ENCODE measurements at places on chromosomes 11 and 22. TPM values are rescaled to one million over a fixed set of nuclear protein-coding genes. Genes with fewer than 3 reads are reported as not detected.
A peak's percentile ranks its signal among the peaks of the same experiment; 100 is the strongest.

DNA sequence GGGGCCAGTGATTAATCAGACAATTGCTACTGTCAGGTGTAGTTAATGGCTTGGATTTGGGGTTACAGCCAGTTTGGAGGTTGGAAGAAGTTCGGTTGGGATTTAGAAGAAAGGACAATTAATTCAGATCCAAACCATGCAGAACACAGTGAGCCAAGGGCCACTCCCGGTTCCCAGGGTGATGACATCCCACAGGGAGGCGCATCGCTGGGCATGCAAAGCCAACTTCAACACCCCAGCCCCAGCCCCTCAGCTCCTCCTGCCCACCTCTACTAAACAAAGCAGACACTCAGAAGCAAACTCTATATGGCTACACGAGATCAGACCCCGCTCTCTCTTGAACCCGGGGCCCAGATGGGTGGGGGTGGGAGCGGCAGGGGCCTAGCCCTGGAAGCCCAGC lies 10.2 kb downstream of the MB start:
- no peak for DNase-seq

- no peak for DNase-seq
These were observed 48.4 kb upstream of the HEPHL1 start for GRCh38 chr11:93972790-93973189.

DNA sequence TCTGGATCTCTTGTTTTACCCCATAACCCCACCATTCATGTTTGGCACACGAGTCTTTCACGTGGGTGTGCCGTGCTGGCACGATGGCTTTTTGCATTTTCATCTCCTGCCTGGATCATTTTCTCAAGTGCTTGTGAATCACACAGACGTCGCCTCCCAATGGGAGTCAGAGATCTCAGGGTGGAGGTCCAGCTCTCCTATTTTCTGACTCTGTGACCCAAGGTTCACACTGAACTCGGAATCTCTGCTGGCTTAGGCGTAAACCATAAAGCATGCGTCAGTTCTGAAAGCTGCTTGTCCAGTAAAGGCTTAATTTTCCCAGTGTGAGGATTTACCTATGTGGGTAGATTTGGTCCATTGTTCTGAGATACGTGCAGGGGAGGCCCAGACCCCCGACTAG lies 16.0 kb upstream of the C22orf42 start:
- no peak for DNase-seq

GRCh38 chr11:293271-293851 lies 4.4 kb downstream of the PGGHG start:
- DNase-seq, result peak; percentile 8

DNA sequence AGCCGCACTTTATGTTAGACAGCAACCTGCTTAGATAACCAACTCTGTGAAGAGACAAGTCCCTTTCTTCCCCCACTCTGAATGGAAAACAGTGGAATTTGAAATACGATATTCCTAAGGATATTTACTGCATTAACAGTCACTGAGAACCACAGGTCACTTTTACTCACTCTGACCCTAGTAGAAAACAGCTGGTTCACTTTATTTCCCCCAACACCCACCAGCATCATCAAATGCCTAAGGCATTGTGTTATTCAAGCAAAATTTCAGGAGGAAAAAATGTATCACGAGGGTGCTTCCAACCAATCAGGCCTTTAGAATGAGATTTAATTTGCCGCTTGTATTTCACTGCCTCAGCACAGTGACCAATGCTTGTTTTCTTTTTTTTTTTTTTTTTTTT lies 1134.1 kb upstream of the CCDC90B start:
- no peak for DNase-seq

- DNase-seq, result peak; percentile 81
These were observed 10.1 kb downstream of the CHST1 start for GRCh38 chr11:45655347-45655756.

DNA sequence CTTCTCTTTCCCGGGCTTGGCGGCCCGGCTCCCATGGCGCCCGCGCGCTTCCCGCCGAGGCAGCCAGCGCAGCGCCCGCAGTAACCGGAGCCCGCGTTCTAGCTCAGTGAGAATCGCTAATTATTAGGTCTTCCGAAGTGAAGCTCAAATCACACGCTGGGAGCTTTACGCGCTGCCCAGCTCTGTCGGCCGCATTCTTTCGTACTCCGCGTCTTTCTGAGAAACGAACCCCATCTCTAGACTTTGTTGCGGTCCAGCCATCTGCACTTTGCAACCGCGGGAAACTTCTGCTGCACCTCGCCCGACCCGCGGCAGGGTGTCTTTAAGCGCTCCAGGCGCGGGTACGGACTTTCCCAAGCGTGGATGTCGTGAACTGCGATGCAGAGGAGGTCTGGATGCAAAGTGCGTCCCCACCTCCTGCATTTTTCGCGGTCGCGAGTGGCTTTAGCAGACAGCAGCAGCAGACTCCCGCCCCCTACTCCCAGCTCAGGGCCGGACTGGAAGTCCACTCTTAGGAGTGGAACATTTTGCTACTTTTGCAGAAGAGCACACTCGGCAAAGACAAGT lies 6.0 kb upstream of the PAX6 start:
- DNase-seq, result no peak

- DNase-seq, result no peak
These were observed 58.9 kb upstream of the EMID1 start for GRCh38 chr22:29146771-29147170.

- no peak for DNase-seq
These were observed 28.8 kb upstream of the ETS1 start for GRCh38 chr11:128616161-128616560.

DNA sequence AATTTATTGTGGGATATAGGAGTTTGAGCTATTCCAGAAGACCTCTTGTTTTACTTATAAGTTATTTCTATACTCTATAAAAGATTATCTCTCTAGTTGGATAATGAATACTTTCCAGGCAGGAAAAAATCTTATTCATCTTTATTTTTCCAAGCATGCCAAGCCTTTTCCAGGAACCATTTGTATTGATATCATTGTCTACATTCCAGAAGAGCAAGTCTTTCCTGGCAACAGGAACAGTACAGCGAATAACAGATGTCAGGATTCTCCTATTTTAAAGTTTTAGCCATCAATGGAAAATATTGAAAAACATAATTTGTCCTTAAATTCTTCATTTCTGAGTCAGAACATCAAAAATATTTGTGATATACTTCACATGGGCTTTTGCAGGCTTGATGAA lies 5.2 kb upstream of the NXPE1 start:
- DNase-seq, result no peak

DNA sequence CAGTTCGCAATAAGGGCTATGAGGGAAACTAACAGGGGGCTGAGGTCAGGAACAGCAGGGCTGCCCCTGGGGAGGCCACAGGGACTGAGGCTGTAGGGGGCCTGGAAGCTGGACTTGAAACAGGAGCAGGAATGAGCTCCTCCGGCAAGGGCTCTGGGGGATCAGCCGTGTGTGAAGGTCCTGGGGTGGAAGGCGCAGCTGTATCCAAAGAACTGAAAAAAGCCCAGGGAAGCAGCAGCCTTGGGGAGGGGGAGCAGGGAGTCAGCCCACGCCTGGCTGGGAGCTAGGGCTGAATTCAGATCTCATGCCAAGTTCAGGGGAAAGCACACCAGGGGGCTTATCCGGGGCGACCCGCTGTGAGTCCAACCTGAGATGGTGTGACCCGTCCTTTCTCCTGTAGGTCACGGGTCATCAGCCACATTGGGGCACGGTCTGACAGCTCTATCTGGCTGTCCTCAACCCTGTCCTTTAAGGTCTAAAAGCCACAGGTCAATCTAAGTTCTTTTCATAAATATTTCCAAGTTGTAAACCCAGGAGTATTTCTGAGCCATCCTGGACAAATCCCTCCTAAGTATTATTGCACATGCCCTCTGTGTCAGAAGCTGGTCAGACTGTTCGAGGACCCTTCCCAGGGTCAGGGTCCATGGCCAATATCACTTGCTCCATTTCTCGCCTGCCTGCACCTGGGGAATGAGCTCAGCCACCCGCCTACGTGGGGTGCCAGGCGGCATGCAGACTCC lies 18.0 kb downstream of the TP53AIP1 start:
- no peak for DNase-seq

GRCh38 chr11:65779669-65779918 lies 1.2 kb downstream of the AP5B1 start:
- DNase-seq, result no peak

DNA sequence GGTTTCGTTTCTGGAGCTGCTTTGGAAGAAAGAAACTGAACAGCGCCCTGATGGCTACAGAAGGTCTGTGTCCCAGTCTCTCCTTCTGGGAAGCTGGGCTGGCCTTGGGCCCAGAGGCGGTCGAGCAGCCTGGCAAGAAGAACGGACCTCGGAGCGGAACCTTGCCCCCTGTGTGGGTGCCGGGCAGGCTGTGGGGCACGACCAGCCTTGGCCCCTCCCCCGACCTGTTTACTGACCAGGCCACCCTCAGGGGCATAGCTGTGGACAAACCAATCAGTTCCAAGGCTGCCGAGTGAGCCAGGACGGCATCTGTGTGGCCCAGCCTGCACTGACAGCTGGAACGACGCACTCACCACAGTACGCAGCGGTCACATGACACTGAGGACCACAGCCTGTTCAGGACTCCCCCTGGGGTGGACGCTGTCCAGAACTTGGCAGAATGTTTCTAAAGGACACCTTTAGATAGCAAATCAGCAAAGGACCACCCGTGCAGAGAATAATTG lies 7.2 kb downstream of the PIM3 start:
- DNase-seq, result peak; percentile 61

DNA sequence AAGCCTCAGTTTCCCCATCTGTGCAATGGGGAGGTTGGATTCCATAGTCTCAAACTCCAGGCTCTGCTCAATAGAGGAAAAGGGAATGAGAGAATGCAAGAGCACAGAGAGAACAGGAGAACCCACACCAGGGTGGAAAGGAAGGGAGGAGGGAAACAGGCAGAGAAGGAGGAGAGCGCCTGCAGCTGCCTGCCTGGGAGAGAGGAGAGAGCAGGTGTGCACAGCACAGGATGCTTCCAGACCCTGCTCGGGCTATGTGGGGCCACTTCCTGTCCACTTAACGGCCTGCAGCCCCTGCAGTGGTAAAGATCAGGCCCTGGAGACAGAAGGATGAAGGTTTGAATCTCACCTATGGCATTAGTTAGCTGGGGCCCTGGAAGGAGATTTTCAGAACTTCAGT lies 12.3 kb downstream of the LRRC32 start:
- DNase-seq, result no peak

DNA sequence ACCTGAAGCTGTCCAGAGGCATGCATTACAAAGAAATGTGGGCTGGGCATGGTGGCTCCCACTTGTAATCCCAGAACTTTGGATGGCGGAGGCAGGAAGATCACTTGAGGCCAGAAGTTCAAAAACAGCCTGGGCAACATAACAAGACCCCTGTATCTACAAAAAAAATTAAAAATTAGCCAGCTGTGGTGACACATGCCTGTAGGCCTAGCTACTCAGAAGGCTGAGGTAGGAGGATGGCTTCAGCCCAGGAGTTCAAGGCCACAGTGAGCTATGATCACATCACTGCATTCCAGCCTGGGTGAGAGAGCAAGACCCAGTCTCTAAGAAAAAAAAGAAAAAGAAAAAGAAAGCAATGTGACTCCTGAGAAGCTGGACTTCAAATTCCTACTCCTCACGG lies 138.5 kb upstream of the HSD17B12 start:
- DNase-seq, result no peak

GRCh38 chr11:32326522-32326921 lies 108.8 kb downstream of the WT1 start:
- DNase-seq, result no peak

GRCh38 chr11:120808616-120809050 lies 215.3 kb upstream of the TBCEL start:
- no peak for DNase-seq

- no peak for DNase-seq
These were observed 8.7 kb downstream of the SPTBN2 start for GRCh38 chr11:66720223-66720898.

- DNase-seq, result no peak
These were observed 91.6 kb downstream of the SCN3B start for GRCh38 chr11:123562829-123563228.

GRCh38 chr22:30308093-30308492 lies 18.6 kb downstream of the TBC1D10A start:
- no peak for DNase-seq

- DNase-seq, result no peak
These were observed 21.4 kb downstream of the UQCR10 start for GRCh38 chr22:29788339-29789279.

GRCh38 chr11:124746621-124747243 lies 5.3 kb downstream of the VSIG2 start:
- DNase-seq, result peak; percentile 79

DNA sequence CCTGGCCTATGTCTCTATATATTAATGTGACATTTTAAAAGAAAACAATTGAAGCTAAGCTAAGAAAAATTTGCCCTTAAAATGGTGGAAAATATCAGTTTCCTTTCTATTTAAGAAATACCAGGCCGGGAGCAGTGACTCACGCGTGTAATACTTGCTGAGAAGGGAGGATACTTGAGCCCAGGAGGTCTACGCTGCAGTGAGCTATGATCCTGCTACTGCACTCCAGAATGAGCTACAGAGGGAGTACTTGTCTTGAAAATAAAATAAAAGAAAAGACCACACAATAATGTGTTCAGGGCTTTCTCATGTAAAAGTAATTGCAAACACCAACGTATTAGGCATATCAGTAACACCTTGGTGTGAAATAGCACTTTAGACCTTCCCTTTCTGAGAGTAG lies 1.4 kb upstream of the PRSS23 start:
- peak; percentile 25 for DNase-seq

- DNase-seq, result no peak
These were observed 54.4 kb upstream of the SYN3 start for GRCh38 chr22:33112580-33112979.

- DNase-seq, result no peak
These were observed 2.0 kb downstream of the SIPA1 start for GRCh38 chr11:65639623-65640482.

- no peak for DNase-seq
These were observed 17.1 kb downstream of the IFT27 start for GRCh38 chr22:36758792-36759271.

- no peak for DNase-seq
These were observed 21.1 kb downstream of the MPPED2 start for GRCh38 chr11:30565027-30565426.

GRCh38 chr11:2100361-2101170 lies 38.6 kb downstream of the IGF2 start:
- DNase-seq, result peak; percentile 69

- peak; percentile 81 for DNase-seq
These were observed 13.5 kb downstream of the C11orf97 start for GRCh38 chr11:94525546-94526324.

PHOX2A gene
- total RNA-seq, result not detected

ACER3 gene
- total RNA-seq, result 18.1 TPM

TRIM6 gene
- total RNA-seq, result 1.2 TPM

ARAP1 gene
- 66.9 TPM for total RNA-seq

TSG101 gene
- 51.1 TPM for total RNA-seq

TRPM5 gene
- not detected for total RNA-seq

PRG3 gene
- total RNA-seq, result not detected

DGCR6L gene
- total RNA-seq, result 41.3 TPM

KRTAP5-2 gene
- not detected for total RNA-seq

OR4A16 gene
- total RNA-seq, result not detected

SPDYC gene
- not detected for total RNA-seq

KCNA4 gene
- 0.94 TPM for total RNA-seq

PAK1 gene
- 17.1 TPM for total RNA-seq

Data from left cardiac atrium (tissue), 4 donors.